ENCODE measurements at places on chromosomes 1 and 21.

- peak; percentile 47 for DNase-seq
Observed at GRCh38 chr1:41851589-41851988, 67.1 kb downstream of the HIVEP3 start.

GRCh38 chr1:30665216-30666010 is 58.0 kb downstream of the MATN1 start:
- no peak for DNase-seq

DNA sequence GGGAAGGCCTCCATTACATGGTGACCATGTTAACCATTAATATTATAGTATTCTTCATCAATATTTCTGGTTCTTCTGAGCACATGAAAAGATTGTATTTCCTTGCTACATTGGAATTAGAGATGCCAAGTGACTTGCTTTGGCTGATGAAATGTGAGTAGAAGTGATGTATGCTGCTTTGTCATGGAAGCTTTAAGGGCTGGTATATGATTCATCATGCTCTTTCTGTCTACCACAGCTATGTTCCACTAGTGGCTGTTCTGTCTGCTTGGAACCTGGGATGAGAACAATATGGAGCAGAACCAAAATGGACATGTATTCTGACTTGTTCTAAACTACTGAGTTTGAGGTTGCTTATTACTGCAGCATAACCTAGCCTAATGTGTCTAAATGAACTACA is 163.3 kb downstream of the TM2D1 start:
- no peak for DNase-seq

GRCh38 chr1:236945002-236945401 is 59.2 kb downstream of the MT1HL1 start:
- DNase-seq = no peak

DNA sequence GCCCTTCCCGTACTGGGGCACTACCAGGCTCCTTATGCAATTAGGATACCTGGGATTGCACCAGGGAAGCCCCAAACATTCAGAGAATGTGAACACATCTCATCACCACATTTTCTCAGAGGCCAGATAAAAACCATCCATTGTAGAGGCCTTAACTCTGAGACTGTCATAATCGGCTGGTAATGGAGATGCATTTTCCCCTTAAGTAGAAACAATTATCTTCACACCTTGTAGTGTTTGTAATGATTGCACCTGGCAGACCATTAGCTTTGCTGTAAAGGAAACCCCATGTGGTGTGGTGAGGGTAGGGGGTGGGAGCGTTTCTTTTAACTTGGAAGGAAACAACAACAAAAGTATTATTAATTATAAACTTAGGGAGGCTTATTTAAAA is 90.0 kb upstream of the TLR5 start:
- no peak for DNase-seq

DNA sequence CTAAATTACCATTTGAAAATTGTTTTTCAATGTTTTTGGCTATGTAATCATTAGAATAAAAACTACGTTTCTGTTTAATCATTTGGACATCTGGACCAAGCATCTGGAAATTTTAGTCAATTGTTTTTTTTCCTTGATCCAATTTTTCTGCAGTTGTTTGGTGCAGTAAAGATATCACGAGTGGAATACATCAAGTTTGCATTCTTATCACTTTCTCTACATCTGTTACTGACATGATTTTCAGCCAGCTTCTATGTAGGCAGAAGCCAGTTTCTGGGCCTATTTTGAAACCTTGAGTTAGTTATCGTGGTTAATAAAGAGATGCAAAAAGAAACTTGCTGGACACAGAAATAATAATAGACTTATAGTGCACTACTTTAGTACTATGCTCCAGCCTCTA is 277.9 kb upstream of the ADAMTS5 start:
- DNase-seq = no peak

GRCh38 chr1:165876121-165876520 is 48.7 kb downstream of the UCK2 start:
- no peak for DNase-seq

GRCh38 chr1:39952359-39953110 is 2.4 kb upstream of the MFSD2A start:
- DNase-seq = no peak

DNA sequence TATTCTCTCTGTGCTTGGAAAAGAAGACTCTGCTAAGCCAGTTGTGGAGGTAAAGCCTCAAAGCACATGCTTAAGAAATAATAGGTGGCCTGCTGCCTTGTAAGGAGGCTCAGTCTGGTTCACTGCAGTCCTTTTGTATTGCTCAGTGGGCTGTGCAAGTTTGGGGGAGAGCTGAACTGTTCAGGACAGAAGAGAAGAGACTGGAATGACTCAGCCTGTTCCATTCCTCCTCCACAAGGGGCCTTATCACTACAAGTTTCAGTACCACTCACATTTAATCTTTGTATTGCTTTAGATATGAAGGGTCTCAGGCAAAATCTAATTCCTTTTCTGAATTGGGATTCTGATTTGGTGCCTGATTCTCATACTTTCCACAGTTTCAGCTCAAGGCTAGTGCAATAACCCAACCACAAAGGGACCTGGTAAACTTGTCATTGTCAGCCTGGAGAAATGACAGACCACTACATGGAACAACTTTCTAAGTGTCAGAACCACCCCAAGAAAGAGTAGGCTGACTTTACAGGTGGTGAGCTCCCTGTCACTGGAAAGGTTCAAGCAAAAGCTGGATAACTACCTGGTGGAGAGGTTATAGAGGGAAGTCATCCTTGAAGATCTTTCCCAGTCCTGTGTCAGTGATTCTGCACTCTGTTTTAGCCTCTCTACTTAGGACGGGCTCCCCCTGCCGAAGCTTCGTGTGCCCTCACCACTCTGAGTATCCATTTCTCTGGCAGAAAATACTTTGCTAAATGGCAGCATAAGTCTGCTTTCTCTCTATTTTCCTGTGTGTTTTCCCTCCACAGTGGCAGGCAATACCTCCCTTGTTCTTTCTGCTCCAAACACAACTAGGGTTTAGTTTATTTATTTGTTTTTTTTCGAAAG is 162.9 kb upstream of the GJB5 start:
- DNase-seq = no peak

DNA sequence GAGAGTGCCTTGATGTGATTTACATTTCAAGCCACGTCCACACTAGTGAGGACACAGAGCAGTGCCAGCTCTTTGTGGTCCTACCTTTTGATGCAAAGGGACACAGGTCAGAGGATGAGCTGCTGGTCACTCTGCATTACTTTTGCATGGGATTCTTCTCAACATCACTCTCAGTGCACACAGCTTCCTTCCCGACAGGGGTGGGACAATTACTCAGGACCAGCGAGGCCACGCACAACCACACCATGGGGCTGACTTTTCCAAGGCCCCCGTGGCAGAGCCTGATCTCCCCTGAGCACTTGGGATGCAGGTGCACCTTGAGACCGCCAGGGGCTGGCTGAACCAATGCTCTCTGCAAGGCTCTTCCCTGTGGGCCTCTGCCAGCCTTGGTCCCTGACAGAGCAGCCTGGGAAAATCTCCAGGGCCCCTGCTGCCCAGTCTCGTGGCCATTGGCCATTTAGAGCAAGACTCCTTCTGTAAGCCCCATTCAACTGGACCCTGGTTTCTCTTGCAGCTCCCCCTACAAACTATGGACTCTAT is 13.2 kb upstream of the PRAMEF12 start:
- no peak for DNase-seq

- no peak for DNase-seq
Observed at GRCh38 chr1:38088791-38089190, 42.2 kb upstream of the POU3F1 start.

- DNase-seq = peak; percentile 29
Observed at GRCh38 chr1:226063224-226063976, 884 bp downstream of the H3-3A start.

DNA sequence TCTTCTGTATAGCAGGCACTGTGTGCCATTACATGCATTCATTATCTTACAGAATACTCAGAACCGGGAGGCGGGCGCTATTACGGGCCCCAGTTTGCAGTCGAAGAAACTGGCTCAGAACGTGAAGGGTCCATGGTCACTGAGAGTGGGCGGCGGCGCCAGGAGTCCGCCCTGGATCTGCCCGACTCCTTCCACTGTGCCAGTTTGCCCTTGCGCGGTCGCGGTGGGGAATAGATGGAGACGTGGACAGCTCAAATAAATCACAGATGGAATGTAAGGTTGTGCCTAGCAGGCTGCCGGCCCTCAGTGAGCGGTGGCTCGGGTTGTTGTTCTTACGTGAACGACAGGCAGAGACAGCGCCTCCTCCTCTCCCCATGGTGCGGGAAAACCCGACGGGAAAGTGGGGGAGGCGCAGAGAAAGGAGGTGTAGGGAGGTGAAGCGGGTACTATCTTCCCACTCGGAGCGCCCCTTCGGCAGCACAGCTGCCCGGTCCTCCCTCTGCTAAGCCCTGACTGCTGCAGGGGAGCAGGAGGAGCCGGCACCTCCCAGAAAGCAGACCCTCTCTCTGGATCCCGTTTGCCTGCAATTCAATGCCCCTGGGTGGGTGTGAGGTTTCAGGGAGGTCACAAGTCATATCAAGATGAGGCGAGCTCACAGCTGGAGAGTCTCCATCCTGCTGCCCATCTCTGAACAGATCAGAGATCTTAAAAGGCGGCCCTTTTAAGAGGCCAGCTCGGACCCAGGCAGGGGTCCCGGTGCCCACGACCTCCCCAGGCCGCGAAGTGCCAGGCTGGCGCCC is 1.1 kb downstream of the COL9A2 start:
- DNase-seq = no peak

- no peak for DNase-seq
Observed at GRCh38 chr1:39957299-39958015, 2.5 kb downstream of the MFSD2A start.

- DNase-seq = no peak
Observed at GRCh38 chr1:203628201-203629015, 1.8 kb downstream of the ATP2B4 start.

DNA sequence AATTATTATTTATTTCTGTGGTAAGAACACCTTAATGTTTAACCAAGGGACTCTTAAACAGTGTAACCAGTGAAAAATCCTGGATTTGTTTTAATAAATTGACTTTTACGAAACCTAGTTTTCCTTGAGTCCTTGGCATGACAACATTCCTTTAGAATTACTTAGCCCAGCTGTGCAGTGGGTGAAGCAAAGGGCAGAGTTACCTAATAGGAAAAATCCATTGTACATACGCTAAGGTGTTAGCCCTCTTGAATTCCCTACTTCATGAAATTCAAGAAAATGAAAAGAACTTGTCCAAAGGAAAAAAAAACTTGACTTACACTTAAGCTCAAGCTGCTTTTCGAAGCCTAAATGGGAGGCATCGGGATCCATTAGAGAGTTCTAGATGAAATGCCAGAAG is 852.0 kb upstream of the ADAMTS5 start:
- no peak for DNase-seq

DNA sequence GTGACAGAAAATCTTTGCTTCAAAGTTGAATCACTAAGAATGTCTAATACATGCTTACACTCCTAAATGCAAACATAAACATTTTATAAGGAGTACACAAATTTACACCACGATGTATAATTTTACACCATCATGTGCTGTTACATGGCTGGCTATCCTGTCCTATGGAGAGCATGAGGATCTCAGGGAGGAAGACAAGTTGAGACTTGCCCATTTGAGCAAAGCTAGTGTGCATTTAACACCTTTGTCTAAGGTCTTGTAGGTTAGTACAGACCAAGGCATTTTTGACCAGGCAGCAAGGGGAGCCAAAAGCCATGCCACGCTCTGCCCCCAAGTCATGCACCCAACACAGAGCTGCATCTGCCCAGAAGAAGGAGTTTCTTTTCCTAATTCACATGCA is 14.5 kb upstream of the COG2 start:
- no peak for DNase-seq

GRCh38 chr1:239999170-239999569 is 92.5 kb upstream of the FMN2 start:
- no peak for DNase-seq

- DNase-seq = no peak
Observed at GRCh38 chr1:209046058-209046417, 537.5 kb upstream of the CAMK1G start.

DNA sequence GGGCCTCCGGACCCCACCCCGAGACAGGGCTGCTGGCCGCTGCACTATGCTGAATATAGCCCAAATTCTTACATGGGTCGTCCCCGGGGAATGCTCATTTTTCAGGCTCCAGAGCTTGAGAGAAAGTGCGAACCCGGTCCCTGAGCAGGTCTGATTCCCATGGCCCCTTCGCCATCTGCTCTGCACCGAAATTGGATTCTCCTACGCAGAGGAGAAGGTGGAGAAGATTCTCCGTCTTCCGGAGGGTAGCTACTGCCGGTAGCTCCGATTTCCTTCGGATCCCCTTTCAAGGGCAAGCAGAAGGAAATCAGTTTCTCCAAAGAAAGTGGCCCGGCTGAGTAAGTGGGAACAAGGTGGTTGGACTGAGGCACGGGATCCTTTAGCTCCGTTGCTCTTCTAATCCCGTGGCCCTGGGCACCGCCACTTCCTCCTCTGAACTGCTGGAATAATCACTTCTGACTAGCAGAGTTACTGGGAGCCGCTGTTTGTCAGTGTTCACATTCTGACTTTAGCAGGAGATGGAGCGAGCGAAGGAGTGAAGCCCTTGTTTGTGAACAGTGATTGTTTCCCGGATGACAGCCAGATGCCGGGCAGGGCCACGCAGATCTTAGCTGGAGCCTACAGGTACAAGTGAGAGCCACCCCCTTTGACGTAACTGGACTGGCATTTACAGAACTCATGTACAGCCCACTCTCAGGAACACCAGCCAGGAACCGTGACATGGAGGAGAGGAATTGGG is 1.1 kb upstream of the ZNF496 start:
- no peak for DNase-seq

GRCh38 chr21:44998621-44999427 is 59.0 kb downstream of the SLX9 start:
- no peak for DNase-seq

Data from amniotic stem cell (primary cell).